ENCODE measurements at places on chromosomes 1 and 21. TPM values are rescaled to one million over a fixed set of nuclear protein-coding genes. Genes with fewer than 3 reads are reported as not detected.

AKR7A3 gene
- total RNA-seq = 0.20 TPM

CD48 gene
- 0.76 TPM for total RNA-seq

- no peak overlapping the region for H3K27ac ChIP-seq
- no peaks in the 10 kb centered on the region for H3K27me3 ChIP-seq
- peaks cover 81% of the 10 kb centered on the region for H3K36me3 ChIP-seq
- DNase-seq = no peak
Measured at GRCh38 chr1:39850606-39851216, 32.6 kb downstream of the TRIT1 start.

DNA sequence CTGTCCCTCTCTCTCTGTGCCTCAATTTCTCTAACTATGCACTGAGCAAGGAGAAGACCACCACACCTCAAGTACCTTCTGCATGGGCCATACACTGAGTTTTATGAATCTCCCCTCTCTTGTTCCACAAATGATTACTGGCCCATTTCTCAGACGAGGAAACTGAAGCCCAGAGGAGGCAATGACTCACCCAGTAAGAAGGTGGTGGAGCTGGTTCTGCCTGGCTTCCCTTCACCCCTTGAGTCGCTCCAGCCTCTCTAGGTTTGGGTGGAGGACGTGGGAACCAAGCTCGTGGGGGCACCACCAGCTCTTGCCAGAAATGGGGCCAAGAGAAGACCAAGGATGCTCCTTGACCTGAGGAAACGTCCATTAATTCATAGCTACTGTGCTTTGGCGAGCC is 21.3 kb upstream of the RUNX3 start:
- no peak overlapping the region for H3K4me3 ChIP-seq
- H3K4me1 ChIP-seq = no peaks in the 10 kb centered on the region
- no peak overlapping the region for H3K27ac ChIP-seq
- no peaks in the 10 kb centered on the region for H3K27me3 ChIP-seq

GRCh38 chr1:202161151-202162046 is 997 bp upstream of the PTPN7 start:
- H3K4me3 ChIP-seq = no peak overlapping the region
- H3K27ac ChIP-seq = no peak overlapping the region
- no peak for DNase-seq
- no peaks in the 10 kb centered on the region for H3K4me1 ChIP-seq
- no peaks in the 10 kb centered on the region for H3K36me3 ChIP-seq

DNA sequence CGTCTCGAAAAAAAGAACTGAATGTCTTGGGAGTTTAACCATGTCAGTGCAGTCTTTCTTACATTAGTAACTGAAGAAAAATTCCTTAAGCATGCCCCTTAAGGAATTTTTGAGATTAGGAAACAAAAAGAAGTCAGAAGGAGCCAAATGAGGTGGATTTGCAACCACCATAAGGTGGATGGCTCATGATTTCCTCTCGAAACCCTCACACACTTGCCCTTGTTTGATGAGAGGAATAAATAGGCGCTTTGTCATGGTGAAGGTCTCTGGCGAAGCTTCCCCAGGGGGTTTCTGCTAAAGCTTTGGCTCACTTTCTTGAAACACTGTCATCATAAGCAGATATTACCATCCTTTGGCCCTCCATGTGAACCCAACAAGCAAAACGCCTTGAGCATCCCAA is 68.2 kb downstream of the POFUT2 start:
- no peak overlapping the region for H3K4me3 ChIP-seq
- no peak for DNase-seq
- no peaks in the 10 kb centered on the region for H3K27me3 ChIP-seq

GRCh38 chr1:176783309-176783708 is 320.3 kb downstream of the PAPPA2 start:
- H3K4me3 ChIP-seq = no peak overlapping the region
- DNase-seq = no peak
- H3K36me3 ChIP-seq = no peaks in the 10 kb centered on the region
- no peak overlapping the region for H3K27ac ChIP-seq
- no peaks in the 10 kb centered on the region for H3K27me3 ChIP-seq
- no peaks in the 10 kb centered on the region for H3K4me1 ChIP-seq

- H3K4me1 ChIP-seq = no peaks in the 10 kb centered on the region
- H3K27me3 ChIP-seq = peaks cover 39% of the 10 kb centered on the region
- no peak overlapping the region for H3K4me3 ChIP-seq
- no peak for DNase-seq
- no peaks in the 10 kb centered on the region for H3K36me3 ChIP-seq
Measured at GRCh38 chr1:38727684-38728584, 131.6 kb downstream of the RRAGC start.

DNA sequence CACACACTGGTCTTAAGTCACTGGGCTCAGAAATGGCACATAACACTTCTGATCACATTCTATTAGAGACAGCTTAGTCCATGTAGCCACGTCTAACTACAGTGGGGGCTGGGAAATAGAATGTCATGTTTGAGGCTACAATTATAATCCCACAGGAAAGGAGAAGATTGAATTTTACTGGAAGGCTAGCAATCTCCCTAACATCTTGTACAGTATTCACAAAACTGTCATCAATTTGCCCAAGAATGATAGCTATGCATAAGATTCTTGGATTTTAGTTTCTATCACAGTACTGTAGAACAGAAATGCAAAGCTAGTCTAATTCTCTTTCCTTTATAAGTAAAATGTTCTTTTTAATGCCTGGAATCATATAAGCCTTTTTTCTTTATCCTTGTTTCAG is 12.7 kb upstream of the ZMYM6 start:
- no peak overlapping the region for H3K4me3 ChIP-seq
- no peaks in the 10 kb centered on the region for H3K36me3 ChIP-seq
- no peaks in the 10 kb centered on the region for H3K27me3 ChIP-seq
- DNase-seq = no peak
- no peak overlapping the region for H3K27ac ChIP-seq

DNA sequence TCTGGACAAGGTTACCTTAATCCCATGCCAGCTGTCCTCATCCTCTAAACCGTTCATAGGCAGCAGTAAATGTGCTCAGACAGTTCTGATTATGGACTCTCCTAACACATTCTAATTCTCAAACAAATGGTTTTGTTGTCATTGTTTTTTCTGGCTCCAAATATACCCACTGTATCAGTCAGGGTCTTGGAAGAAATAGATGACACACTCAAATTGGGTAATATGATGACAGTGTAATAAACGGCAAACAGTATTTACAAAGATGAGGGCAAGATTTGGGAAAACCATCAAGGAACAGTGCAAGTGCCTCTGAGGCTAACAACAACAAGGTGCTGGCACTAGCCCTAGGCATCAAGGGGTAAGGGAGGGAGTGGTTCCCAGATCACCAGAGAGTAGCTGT is 4.3 kb upstream of the CDC20 start:
- H3K4me1 ChIP-seq = peaks cover 10% of the 10 kb centered on the region
- no peak overlapping the region for H3K4me3 ChIP-seq
- DNase-seq = no peak
- H3K27me3 ChIP-seq = no peaks in the 10 kb centered on the region
- no peaks in the 10 kb centered on the region for H3K36me3 ChIP-seq

DNA sequence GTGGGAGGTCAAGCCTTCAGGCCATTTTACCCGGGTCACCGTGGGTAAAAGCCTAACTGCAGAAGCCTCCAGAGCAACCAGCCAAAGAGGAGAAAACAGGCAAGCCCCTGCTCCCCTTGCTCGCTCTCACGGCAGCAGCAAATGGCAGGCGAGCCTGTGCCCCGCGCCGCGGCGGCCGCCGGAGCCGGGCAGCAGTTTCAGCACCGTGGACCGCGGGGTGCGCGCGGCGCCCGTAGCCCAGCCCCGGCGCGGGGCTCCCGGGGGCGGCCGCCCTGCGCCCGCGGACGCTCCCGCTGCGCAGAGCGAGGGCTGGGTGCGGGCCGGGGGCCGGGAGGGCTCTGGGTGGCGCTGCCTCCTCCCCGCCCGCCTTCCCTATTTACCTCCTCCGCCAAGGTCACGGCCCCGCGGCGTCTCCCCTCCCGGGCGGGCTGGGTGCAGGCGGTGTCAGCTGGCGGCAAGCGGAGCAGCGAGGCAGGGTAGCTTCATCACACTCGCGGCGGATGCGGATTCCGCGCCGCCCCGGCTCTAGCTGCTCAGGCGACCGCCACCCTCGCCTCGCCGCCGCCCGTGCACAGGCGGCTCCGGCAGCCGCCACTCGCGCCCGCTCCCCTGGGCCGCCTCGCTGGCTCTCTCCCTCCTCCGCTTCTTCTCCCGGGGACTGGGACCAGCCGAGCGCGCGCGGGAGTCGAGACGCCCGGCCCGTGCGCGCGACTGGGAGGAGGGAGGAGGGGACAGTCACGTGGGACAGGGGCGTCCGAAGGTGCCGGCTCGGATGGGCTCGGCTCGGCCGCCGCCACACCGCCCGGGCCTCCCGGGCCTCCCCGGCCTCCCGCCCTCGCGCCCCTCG is at the start of gene RGS7:
TSS of gene RGS7 (minus strand) at position 687 of the 847 bp plus-strand sequence.
- peak; percentile 23 for DNase-seq
- H3K36me3 ChIP-seq = no peaks in the 10 kb centered on the region
- no peak within 1 kb of the TSS for H3K27ac ChIP-seq
